ENCODE measurements at places on chromosomes 7 and 10.

DNA sequence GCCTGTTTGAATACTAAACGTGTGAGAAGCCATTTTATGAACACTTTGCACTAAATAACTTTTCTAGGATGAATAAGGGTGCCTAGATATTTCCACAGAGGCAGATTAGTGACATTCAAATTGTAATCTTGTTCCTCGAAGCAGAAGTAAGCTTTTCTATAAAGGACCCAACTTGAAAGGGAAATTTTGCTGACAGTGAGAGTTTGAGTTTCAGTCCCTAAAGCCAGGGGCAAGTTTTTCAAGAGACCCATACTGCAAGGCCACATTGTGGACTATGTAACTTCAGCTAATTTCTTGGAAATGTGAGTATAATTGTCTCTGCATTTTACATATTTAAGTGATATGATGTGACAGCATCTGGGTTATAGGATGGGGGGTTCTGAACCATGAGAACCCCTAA is 387.2 kb upstream of the ETV1 start:
- no peak for DNase-seq

GRCh38 chr7:129740574-129741410 is 129.3 kb downstream of the NRF1 start:
- DNase-seq = no peak

GRCh38 chr7:148709014-148709413 is 10.3 kb downstream of the CUL1 start:
- no peak for DNase-seq

- peak; percentile 78 for DNase-seq
Observed at GRCh38 chr10:114103284-114103683, 59.6 kb downstream of the ADRB1 start.

DNA sequence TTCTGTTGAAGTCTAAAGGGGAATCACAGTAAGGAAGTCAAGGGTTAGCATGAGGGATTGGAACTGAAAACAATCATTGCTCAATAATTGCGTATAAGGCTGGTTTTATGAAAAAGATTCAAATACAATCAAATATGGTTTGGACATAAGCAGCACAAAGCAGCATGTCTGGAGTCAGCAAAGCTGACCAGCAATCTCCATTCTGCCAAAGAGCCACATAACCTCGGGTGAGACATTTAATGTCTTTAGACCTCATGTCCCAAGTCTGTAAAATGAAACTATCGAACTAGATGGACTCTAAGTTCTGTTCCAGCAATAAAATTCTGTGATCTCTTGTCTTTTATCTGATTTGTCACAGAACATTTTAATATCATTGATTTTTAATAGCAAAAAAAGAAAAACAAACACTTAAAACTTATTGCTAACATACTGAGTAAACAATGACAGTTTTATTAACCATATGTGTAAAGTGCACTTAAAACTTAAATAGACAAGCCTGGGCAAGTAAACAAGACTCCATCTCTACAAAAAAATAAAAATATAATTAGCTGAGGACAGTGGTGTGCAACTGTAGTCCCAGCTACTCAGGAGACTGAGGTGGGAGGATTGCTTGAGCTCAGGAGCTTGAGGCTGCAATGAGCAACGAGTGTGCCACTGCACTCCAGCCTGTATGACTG is 217.0 kb downstream of the MAGI2 start:
- no peak for DNase-seq

- no peak for DNase-seq
Observed at GRCh38 chr10:117725993-117726392, 183.4 kb downstream of the EMX2 start.

DNA sequence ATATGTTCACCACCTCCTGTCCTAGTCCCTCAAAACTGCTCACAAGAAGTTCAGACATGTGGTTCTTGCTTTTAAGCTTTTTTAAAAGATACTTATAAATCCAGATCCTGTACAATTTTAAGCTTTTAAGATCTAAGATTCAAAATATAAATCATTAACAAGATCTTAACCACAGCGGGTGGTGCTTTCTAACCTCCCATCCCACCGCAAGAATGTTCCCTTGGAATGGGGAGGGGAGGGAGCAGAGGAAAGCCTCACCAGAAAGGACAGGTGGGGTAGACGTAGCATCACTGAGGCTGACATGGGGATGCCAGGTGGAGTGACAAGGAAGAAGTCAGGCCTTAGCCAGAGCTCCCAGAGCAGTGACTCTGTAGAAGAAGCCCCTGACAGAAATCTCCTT is 133.5 kb downstream of the C1GALT1 start:
- DNase-seq = no peak

DNA sequence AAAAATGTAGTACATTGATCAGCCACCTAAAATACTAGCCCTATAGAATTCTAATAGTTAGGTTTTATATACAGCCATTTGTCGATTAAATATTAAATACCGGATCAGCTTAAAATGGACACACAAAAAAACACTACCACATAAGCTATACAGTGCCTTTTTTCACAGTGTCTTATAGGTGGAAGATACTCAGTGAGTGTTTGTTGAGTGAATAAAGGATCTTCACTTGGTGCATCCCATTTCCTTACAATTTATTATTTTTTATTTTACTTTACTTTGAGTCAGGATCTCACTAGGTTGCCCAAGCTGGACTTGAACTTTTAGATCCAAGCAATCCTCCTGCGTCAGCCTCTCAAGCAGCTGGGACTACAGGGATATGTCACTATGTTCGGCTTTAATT is 335.4 kb upstream of the KAT6B start:
- DNase-seq = no peak

GRCh38 chr7:142960955-142961512 is 1.1 kb downstream of the KEL start:
- no peak for DNase-seq

GRCh38 chr10:19107406-19107805 is 58.8 kb downstream of the MALRD1 start:
- DNase-seq = no peak

DNA sequence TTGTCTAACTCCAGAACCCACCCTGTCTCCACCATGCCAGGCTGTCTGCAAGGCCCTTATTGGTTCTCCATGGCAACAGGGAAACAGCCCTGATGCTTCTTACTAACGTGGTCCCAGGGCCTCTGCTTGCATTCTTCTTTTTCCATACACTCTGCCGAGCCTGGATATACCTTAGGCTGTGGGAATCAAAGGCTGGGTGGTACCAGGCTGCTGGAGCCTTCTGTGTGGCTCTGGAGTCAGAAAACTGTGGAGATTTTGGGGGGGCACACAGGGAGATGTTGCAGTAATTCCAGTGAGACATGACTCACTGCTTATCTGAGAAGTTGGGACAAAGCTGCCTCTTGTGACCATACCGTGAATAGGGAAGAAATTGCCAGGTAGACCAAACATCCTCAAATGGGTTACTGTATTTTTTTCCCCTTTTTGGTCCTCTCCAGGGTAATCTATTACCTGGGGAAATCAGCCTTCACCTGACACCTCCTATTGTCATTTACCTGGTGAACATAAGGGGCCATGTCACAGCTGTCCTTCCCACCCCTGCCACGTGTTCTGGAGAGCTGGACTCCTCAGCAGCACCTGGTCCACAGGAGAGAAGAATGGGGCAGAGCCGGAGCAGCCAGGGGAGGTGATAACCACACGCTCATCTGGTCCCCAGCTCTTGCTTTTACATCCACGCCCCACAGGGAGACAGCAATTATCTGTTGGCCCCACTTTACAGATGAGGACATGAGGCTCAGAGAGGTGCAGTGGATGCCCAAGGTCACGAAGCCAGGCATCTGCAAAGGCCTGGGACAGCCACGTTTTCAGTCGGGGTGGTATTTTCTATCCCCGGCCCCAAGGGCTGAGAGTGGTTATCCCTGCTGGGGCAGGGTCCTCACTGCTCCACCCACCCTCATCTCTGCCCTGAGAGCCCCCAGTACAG is 4.6 kb downstream of the CHST3 start:
- DNase-seq = peak; percentile 74

DNA sequence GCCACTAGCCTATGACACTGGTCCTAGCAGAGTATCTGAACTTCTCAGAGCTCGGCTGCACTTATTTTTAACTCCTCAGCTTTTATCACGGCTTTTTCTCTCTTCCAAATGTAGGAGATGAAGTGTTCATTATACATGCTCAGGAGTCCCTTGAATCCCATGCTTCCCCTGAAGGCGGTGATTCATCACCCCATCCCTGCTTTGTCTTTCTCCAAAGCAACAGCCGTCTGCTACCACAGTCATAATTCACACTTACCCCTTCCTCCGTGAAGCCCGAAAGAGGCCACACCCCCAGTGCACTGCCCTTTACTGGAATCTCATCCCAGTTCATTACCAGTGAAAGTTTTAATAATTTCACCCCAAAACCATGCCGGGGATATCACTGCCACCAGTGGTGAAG is 301.5 kb upstream of the SHH start:
- no peak for DNase-seq

- DNase-seq = no peak
Observed at GRCh38 chr10:79941146-79941545, 7.8 kb downstream of the SFTPD start.

DNA sequence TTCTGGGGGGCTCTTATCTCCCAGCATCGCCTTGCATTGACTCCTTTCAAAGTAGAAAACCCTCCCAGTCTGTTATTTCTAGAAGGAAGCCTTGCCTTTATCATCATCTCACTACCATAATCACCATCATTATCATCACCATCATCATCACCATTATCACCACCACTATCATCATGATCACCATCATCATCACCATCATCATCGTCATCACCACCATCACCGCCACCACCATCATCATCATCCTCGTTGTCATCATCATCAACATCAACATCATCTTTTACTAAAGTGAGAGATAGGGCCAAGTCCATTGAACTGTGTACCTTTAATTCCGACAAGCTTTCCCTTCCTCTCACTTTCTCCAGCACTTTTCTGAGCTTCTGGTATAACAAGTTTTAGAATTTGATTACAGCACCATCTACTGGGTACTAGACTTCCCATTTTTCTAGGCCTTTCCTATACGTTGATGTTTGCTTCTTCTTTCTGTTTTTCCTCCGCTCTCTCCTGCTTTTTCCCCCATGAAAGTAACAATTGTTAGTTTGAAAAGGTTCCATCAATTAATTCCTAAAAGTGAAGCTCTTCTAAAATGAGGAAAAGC is 226.4 kb downstream of the BUB3 start:
- DNase-seq = peak; percentile 64

DNA sequence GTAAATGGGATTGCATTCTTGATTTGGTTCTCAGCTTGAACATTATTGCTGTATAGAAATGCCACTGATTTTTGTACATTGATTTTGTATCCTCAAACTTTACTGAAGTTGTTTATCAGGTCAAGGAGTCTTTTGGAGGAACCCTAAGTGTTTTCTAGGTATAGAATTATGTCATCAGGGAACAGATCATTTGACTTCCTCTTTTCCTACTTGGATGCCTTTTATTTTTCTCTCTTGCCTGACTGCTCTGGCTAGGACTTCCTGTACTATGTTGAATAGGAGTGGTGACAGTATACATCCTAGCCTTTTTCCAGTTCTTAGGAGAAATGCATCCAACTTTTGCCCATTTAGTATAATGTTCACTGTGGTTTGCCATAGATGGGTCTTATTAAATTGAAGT is 48.8 kb downstream of the ANXA8 start:
- no peak for DNase-seq

DNA sequence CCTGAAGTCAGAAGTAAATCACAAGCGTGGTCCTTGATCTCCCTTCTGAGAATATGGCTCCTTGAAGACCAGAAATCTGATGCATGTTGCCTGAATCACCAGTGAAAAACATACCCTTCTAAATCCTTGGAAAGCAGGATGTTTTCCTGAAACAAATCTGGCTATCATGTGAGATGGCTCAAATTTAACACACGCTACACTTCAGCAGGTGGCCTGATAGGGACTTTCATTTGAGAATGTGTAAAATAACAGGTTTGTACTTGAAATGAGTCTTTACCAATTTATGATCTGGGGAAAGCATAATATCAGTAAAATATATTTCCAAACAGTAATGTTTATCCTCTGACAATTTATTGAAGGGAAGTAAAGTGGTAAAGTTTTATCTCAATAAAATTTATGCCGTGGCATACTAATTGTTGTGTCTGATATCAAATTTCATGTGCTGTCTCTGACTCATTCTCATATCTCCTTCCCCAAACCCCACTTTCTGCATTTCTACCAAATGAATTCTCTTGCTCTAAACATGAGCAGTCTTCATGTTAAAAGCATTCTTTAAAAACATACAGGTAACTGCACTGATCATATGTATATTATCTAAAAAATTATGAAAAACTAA is 17.4 kb downstream of the CYP3A4 start:
- no peak for DNase-seq

GRCh38 chr10:108462005-108462404 is 1297.5 kb upstream of the SORCS1 start:
- no peak for DNase-seq

DNA sequence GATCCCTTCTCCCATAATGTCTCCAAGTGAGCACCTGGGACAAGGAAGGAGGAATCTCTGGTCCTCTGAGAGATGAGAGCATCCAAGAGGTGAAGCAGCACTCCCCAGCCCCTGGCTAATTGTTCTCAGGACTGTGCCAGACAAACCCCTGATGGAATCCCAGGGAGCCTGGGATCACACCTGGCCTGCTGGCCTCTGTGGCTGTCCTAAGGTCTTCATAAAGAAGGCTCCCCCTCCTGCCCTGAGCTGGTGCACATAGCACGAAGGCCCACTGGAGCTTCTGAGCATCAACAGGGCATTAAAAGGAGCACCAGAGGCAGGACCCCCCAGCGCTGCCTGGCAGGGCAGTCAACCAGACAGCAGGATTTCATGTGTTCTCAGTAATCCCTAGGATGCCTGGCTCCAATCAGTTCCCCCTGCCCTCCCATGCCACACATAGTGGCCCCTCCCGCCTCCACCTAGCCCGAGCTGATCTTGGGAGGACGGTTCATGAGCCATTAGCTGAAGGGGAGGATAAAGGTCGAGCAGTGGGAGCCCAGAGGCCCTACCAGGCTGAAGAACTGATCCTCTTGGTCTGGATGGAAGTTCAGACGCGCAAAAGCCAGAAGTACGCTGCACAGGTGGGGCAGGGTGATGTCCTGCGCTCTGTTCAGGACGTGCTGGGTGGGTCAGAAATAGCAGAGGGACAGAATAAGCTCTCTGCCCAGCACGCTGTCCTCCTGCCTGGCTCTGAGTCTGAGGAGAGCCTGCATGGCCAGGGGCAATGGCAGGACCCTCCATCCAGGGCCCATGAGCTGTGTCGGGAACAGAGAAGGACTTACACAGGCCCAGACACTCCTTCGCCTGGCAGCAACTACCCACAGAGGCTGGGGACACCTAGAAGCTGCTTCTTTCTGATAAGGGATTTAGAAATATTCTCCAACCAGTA is 8.4 kb downstream of the TBRG4 start:
- no peak for DNase-seq

GRCh38 chr7:95690367-95690947 is 81.9 kb upstream of the DYNC1I1 start:
- DNase-seq = peak; percentile 60
